ENCODE measurements at places on chromosomes 2 and 18.

DNA sequence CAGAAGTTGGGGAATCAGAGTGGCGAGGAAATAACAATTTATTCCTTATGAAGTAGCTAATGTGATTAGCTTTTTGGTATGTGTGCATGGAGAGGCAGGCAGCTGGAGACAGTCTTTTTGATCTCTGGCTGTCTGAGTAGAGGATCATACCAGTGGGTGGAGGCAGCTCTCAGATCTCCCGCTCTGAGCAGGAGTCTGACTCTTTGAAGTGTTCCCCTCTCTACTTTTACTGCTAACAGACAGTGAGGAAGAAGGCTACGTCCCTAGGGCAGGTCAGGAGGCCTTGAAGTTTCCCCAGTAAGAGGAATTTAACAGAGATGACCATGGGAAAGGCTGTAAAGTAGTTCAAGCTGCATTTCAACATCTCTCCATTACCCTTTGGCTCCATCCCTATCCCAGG, 111.9 kb upstream of the REG3A start:
- no peak for DNase-seq

DNA sequence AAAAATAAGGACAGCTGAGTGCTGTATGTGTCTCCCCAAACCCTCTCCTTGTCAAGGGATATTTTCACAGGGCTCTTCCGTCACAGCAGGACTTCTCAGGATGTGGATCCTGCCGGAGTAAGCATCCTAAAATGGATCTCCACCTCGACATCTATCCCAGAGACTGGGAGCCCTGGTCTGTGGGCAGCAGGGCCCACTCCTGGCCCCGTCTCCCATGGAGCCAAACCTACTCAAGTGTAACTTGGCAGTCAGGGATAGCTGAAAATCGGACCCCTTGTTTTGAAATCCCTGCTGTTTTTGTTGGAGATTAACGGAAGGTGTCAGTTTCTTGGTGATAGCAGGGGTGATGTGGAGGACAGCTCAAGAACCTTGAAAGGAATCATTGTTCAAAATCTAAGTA, 109.0 kb upstream of the TWIST2 start:
- DNase-seq, result no peak

- DNase-seq, result no peak
Measured at GRCh38 chr2:171862501-171862900, 31.5 kb downstream of the SLC25A12 start.

GRCh38 chr2:239230318-239231052, 170.3 kb downstream of the HDAC4 start:
- DNase-seq, result no peak

DNA sequence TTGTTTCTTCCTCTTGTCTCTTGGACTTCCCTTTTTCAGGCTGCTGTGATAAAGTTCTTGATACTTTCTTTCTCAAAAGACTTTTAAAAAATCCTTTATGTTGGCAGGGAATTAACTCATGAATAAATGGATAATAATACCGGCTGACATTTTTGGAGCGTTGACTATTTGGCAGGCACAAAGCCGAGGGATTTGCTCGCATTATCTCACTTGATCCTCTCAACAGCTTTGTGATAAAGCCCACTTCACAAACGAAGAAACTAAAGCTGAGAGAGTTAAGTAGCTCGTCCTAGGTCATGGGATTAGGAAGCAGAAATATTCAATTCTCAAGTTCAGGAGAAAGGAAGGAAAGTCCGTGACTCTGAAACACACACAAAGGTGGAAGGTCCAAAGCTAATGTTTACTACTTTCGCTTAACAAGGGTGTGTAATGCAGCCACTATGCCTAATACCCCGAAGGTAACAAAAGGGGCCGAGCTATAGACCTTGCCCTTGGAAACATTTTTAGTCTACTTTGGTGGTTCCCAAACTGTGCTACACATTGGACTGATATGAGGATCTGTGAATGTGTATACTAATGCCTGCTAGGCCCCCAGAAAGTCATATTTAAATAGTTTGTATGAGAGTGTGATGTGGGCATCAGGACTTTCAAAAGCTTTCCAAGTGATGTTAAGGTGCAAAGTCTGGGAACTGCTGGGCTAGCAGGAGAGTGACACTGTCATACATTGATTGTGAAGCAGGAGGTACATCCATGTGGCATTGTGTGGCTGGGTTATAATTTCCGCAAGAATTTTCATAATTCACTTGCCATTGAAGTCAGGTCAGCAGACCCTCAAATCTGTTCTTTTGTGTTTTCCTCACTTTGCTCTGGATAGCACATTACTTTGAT, 508.4 kb downstream of the PLCL1 start:
- DNase-seq, result no peak

DNA sequence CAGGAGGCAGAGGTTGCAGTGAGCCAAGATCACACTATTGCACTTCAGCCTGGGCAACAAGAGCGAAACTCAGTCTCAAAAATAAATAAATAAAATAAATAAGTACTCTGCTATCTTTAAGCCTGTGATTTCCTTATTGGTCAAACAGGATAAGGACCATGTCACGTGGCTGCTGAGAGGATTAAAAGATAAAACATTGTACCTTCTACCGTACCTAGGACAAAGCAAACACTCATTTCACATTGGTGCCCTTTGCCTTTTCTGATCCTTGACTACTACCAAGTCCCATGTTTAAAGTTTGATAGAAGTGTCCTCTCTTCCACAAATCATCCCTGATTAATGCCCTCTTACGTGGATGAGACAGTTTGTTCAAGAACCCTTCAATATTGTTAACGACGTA, 120.2 kb upstream of the TFCP2L1 start:
- no peak for DNase-seq

DNA sequence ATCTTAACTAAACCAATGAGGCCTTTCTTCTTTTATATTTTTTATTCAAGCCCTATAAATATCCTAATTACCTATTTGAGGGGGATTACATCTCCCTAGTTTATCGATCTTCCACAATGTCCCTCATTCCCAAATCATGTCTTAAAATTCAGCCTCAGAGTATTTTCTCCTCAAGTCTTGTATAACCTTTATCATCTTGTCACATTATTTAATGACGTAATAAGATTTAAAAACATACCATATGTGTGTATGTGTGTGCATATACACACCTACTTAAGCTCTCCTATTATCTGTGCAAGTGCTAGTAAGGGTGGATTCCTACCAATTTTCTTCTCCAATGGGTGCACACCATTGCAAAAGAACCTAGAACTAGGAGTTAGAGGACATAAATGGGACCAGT, 421.1 kb downstream of the FIGN start:
- no peak for DNase-seq

- no peak for DNase-seq
Measured at GRCh38 chr2:219893541-219893940, 266.1 kb downstream of the SLC4A3 start.

GRCh38 chr2:35857498-35857897, 498.1 kb upstream of the CRIM1 start:
- peak; percentile 37 for DNase-seq

DNA sequence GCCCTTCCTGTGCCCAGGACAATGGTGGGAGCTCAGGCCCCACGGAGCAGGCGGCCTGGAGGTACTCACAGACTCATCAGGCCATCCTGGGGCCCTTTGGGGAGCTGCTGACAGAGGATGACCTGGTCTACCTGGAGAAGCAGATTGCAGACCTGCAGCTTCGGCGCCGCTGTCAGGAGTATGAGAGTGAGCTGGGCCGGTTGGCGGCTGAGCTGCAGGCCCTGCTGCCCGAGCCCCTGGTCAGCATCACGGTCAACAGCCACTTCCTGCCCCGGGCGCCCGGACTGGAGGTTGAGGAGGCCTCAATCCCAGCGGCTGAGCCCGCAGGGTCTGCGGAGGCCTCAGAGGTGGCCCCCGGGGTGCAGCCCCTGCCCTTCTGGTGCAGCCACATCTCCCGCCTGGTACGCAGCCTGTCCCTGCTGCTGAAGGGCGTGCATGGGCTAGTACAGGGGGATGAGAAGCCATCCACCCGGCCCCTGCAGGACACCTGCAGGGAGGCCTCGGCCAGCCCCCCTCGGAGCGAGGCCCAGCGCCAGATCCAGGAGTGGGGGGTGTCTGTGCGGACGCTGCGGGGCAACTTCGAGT, 8.3 kb upstream of the KLHL30 start:
- no peak for DNase-seq

GRCh38 chr18:13241083-13241892, 22.7 kb downstream of the LDLRAD4 start:
- DNase-seq, result no peak

DNA sequence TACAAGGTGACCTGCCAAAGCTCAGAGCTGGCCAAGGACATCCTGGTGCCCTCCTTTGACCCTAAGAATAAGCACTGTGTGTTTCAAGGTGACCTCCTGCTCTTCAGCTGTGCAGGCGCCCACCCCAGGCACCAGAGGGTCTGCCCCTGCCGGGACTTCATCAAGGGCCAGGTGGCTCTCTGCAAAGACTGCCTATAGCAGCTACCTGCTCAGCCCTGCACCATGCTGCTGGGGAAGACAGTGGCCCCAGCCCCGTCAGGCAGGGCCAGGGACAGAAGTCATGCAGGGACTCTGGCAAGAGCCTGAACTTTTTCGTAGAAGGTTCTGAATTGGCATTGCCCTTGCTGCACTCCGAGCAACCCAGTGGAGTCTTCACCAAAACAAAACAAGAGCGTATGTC, 194.8 kb downstream of the MGAT5 start:
- DNase-seq, result no peak

GRCh38 chr2:207054521-207054920, 111.2 kb downstream of the KLF7 start:
- peak; percentile 46 for DNase-seq

GRCh38 chr18:48314690-48315089, 94.5 kb downstream of the ZBTB7C start:
- no peak for DNase-seq

DNA sequence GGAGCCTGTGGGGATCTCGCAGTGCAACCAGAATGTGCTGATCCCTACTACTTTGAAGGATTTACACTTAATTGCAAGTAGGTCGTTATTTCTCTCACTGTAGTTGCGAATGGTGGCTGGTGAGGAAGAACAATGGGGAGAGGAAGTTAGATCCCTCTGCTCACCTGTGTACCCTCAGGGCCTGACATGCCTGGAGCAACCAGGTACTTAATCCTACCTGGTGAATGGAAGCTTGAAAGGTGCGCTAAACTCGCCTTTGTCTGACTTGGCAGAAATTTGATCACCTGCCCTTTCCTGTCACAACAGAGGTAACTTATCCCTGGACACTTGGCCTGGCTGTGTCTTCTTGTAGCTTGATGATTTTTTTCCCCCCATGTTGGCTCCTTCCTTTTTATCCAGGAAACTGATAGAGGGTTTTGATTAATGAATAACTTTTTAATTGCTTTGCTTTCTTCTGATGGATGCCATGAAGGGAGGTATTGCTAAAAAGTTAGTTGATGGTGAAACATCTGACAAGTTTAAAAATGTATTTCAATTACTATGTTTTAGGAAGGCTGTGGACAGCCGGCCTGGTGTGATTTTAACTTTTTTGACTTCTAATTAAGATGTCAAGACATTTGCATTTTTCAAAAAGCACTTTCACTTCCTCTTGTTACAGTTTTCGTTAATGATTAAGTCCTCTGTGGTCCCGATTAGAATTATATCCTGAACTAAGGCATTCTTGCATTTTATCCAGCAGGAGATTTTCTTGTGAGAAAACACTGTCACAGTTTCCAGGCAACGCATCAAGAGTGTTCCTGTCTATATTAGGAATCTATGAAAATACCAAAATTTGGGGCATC, 9.2 kb downstream of the SGPP2 start:
- peak; percentile 90 for DNase-seq

GRCh38 chr2:64913357-64913869, 75.8 kb upstream of the SLC1A4 start:
- peak; percentile 53 for DNase-seq

- DNase-seq, result peak; percentile 58
Measured at GRCh38 chr2:104871972-104872865, 18.3 kb downstream of the POU3F3 start.

GRCh38 chr2:39359453-39360038, 77.5 kb downstream of the MAP4K3 start:
- no peak for DNase-seq

- DNase-seq, result no peak
Measured at GRCh38 chr2:10686176-10686730, 3.5 kb downstream of the NOL10 start.

GRCh38 chr2:16100006-16100405, 159.7 kb downstream of the MYCN start:
- DNase-seq, result peak; percentile 70

GRCh38 chr2:96870626-96871255, 861 bp upstream of the SEMA4C start:
- no peak for DNase-seq

GRCh38 chr18:78768656-78769501, 210.7 kb upstream of the SALL3 start:
- no peak for DNase-seq

DNA sequence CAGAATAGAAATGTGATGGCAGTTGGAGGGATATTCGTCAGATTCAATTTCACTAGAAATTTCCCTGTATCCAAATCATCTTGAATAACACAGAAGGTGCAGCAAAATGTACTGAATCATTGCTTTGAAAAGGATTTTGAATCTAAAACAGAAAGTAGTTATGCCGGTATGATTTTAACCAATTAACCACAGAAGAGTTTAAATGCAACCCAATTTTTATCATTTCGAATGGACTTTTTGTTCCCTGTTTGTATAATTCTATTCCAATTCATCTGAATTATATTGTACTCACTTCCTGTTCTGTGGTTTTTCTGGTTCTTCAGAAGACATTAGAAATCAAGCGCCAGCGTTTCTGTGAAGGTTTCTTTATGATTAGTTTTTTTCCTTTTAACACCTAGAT, 190.4 kb downstream of the MYO3B start:
- no peak for DNase-seq

DNA sequence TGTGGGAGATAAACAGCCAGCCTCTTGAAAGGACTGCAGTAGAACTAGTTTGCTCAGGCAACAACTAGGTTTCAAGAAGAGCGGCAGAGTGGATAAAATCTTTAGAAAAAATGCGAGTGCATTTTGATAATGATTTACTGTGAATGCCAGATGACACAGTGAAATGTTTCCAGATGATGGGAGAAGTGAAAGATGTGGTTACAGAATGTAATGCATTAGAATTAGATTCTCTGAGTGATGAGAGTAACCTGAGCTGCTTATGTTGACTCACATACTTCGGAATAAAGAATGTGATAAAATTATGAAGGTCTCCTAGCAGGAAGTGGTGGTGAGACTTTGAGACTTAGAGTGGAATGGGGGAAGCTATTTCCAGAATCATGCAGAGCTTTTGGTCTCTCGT, 184.3 kb downstream of the GULP1 start:
- DNase-seq, result peak; percentile 98

- no peak for DNase-seq
Measured at GRCh38 chr2:16288371-16289112, 348.2 kb downstream of the MYCN start.

DNA sequence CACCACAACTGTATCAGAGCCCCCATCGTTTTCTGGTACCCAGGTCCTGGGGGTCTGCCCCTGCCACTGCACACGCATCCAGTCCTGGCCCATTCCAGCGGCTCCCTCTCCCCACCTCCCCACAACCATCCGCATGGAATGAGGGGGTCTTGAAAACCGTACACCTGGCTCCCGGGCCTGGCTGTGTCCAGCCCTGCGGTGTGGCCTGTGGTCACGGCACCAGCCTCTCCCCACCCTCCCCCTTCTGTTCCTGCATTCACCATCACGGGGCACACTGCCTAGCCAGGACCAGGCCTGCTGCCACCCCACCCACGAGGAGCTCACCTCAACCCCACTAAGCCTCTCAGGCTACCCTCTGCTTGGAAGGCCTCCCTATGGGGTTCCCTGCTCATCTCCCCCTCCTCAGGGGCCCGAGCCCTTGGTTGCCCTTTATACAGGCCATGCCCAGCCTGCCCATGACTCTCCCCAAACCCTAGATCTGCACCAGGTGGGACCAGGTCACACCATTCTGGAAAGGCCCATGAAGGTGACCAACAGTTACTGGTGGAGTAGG, 11.4 kb downstream of the GPR35 start:
- no peak for DNase-seq

GRCh38 chr2:240285725-240286124, 145.3 kb upstream of the OTOS start:
- DNase-seq, result no peak

Data from kidney tubule cell (primary cell).